Activated naive CD4-positive, alpha-beta T cell (primary cell): ENCODE measurements at places on chromosomes 11 and 22.
A peak's percentile ranks its signal among the peaks of the same experiment; 100 is the strongest.

GRCh38 chr22:30860176-30861105, 108.1 kb downstream of the MORC2 start:
- DNase-seq, result no peak

DNA sequence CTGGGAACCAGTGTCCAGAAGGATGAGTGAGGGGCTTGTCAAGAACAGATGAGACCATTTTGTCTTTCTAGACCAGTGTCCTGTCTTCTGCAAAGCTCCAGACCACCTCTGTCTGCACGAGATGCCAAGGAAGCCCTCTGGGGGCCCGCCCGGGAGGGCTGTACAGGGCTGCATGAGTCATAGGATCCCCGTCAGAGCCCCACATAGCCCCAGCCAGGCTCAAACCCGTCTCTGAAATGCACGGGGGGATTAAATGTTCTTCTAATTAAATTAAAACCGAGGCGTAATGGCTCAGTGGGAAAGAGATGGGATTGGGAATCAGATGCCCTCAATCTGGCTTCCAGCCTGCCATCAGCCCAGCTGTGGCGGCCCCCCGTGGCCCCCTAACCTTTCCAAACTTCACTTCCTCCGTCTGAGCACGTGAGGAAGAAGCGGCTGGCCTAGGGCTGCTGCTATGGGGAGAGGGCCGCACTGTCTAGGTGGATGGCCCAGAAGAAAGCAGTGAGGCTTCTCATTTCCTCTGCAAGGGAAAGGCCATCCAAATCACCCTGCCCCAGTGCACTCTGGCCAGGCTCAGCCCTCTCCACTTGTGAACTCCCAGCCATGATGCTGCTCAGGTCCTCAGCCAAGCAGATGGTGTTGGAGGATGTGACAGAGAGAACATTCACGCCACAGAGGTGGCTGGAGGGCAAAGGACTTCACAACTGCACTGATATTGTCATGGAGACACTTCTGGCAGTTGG, 32.8 kb downstream of the KCNQ1OT1 start:
- no peak for DNase-seq

DNA sequence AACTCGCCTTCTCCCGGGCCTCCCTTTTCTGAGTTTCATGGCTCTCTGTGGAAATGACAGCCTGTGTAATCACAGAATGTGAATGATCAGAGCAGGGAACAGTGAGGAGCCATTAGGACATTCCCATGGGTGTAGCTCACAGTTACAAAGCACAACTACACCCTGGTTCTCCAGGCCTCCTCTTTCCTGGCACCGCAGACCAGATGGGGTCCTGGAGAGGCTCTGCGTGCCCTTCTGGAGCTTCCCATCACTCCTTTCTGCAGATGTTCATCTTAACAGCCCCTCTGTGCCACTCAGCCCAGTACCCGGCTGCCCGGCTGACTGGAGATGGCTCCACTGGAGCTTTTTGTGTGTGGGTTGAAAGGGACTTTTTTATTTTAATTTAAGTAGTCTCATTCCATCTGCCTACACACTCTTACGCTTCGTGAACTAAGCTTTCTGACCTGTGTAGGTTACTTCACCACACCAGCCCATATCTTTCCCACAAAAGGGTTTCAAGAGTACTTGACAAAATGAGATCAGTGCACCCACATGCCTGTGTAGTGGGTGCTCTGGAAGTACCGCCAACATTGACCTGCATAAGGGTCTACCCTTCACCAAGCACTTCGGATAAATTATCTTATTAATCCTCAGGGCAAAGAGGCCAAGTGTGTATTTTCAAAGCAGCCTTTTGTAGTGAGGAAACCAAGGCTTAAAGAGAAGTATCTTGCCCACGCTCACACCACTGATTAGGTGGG, 29.8 kb downstream of the SREBF2 start:
- DNase-seq, result peak; percentile 29

DNA sequence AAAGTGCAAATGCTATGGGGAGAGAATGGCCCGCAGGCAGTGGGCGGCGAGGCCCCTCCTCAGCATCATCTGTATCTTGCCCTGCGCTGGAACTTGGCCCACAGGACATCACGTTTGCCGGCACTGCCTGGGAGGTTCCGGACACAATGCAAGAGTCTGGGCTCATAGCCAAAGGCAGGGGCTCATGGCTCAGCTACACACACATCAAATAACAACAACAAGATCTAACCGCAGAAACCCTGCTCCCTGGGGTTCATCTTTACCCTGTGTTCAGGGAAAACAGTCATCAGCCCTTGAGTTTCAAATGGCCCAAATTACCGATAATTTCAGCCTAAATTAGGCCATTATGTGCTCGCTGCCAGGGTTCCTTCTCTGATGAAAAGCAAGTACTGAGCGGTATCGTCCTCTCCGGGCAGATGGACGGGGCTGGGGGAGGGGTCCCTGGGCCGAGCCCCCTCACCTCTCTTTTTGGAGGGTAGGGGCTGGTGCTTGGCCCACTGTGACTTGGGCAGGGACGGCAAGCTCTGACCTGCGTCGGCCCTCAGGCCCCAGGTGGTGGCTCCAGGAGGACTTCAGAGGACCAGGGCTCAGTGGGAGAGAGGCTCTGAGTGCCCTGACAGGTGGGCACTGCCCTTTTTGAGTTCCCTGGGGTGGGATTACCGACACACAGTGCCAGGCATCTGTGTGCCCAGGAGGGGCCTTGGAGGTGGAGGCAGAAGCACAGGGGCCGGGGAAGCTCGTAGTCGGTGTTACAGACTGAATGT, 25.0 kb upstream of the GAL start:
- DNase-seq, result no peak

DNA sequence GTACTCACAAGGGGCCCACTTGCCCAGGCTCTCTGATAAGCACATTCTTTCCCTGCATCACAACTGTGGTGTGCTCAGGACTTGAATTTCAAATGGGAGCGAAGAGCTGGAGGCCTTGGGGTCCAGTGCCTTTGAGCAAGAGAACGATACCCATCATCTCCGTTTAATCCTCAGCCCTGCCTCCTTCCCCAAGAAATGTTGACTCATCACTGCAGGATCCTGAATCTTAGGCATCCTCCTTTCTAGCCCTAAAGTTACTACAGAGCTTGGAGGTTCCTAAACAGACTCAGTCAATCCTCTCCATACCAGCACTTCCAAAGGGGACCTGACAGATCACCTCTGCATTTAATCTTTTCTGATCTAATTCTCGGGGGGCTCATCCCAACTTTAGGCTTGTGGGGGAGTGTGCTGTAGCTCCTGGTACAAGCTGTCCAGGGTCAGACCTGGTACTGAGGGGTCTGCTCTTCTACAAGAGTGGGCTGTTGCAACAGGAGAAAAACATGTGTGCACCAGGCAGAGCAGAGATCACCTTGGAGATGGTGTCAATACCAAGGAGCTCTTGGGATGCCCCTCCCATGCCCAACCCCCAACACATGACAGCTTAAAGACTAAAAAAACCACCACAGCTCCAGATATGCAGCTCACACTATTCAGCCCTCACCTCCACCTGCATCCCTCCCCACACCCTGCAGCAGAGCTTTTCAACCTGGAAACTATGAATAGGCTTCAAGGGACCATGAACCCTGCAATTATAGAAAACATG, 3.9 kb upstream of the PRG2 start:
- no peak for DNase-seq

GRCh38 chr22:35749808-35750207, 32.1 kb downstream of the APOL5 start:
- DNase-seq, result no peak

GRCh38 chr11:10225553-10225952, 68.5 kb downstream of the SBF2 start:
- no peak for DNase-seq

- DNase-seq, result no peak
Observed at GRCh38 chr22:16847271-16847670, 22.1 kb upstream of the XKR3 start.

DNA sequence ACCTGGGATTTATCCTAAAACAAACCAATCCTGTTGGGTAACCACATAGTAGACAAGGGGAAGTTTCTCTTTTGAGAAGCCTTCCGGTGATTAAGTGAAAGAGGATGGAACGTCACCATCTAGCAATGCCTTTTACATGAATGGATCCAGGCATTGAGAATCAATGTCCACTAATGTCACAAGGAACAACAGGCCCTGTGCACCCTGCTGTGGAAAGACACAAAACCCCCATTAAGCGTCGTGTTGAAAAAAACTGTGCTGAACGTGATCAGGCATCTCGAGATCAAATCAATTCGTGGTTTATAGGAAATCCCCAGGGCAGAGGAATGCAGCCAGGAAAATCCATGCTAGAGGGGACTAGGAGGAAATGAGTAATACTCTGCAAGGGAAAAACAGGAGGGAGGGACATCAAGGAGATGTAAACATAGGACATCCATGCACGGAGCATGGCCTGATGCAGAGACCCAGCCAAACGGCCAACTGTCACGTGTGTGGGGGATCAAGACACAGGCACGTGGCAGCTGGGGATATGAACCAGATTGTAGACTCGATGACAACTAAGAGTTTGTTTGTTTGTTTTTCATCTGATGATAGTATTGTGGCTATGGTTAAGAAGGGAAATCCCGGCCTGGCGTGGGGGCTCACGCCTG, 38.6 kb upstream of the CARS1 start:
- DNase-seq, result no peak

GRCh38 chr11:9172389-9172788, 81.0 kb upstream of the SCUBE2 start:
- DNase-seq, result no peak

DNA sequence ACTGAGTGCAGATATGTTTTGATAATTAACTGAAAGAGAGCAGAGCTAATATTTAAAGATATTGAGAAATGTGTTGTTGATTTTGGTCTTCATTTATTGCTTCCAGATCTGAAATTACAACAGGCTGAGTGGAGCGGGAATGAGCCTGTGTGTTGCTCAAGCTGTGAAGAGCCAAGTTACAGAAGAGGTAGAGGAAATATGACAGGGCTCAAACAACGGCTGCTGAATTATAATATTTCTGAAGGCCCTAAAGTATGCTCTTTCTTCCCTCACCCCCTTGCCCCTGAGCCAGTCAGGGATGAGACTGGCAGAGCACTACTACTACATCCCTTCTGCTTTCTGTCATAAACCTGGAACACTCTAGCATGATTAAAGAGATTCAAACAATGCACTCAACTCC, 115.6 kb downstream of the FANCF start:
- DNase-seq, result no peak

DNA sequence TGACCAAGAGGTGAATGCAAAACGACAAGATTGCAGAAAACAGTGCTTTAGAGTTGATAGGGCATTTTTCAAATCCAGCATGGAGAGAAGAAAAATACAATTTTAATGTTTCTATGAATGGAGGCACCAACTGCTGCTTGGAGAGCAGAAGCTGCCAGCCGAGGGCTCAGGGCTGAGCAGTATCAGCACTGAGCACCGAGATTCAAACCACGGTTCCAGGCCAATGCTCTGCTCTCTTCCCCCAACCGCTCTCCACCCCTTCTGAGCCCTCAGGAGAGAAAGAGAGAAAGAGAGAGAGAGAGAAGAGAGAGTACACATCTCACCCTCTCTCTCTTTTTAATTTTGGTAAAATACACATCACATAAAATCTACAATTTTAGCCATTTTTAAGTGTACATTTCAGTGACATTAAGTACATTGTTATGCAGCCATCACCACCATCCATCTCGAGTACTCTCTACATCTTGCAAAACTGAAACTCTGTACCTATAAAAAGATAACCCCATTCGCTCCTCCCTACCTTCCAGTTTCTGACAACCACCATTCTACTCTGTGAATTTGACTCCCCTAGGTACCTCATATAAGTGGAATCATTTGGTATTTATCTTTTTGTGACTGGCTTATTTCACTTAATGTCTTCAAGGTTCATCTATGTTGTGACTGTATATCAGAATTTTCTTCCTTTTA, 333.3 kb downstream of the MIAT start:
- DNase-seq, result no peak

GRCh38 chr11:65862941-65863888, 3.0 kb downstream of the MUS81 start:
- no peak for DNase-seq

DNA sequence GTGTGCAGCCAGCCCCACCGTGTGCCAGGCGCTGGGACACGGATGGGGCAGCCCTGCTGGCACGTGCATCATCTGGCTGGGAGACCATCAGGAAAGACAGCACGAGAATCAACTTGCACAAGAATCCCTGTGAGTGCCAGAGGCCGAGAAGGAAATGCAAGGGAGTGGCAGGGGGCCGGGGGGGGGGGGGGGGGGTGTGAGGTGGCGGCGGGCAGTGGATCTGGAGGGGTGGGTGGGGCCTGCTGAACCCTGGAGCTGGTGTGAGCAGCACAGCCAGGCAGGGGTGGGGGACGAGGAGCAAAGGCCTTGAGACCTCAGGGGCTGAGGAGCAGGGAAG, 14.0 kb upstream of the FLRT1 start:
- DNase-seq, result no peak

GRCh38 chr11:83031127-83031526, 40.6 kb downstream of the RAB30 start:
- DNase-seq, result no peak

GRCh38 chr22:37154925-37155712, 5.4 kb upstream of the IL2RB start:
- DNase-seq, result no peak

DNA sequence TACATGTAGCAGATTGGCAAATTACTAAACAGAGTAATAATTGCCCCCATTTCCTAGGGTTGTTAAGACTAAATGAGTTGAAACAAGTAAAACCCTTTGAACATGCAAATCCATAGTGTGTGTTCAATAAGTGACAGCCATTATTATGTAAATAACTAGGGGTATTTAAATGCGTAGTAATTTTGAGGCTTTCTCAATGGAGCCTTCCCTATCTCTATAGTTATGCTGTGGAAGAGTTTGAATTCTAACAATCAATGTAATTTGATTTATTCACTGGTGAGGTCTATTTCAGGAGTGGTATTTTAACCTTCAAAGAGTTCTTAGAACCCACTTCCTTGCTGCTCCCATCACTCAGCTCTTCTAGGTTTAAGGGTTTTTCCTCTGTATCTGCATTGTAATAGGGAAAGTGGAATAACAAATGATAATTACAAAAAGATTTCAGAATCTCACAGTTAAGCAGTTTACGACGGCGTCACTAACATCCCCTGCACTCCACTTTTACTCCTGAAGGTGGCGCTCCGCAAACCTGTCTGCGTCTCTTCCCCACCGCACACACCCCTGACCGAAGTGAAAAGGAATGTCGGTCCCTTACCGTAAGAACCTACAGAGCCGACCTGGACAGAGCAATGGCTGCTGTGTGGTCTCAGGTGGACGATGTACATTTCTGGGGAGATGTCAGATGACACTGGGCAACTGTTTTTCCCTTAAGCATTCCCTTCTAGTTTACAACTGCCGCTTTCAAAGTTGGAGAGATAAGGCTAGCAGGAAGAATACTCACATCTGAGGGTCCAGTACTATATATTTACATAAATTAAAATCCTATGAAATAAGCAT, 80.8 kb downstream of the ZC3H12C start:
- DNase-seq, result peak; percentile 18

- DNase-seq, result no peak
Observed at GRCh38 chr22:31947296-31947695, 3.0 kb downstream of the YWHAH start.

GRCh38 chr11:44780940-44781631, 54.3 kb downstream of the TSPAN18 start:
- DNase-seq, result no peak

- no peak for DNase-seq
Observed at GRCh38 chr11:69645801-69646492, 5.0 kb downstream of the CCND1 start.
